Pancreas (tissue), 10 donors: ENCODE measurements at places on chromosomes 7 and 10.

- DNase-seq: peak; percentile 88
These were observed 59.3 kb upstream of the VWC2 start for GRCh38 chr7:49714182-49714581.

DNA sequence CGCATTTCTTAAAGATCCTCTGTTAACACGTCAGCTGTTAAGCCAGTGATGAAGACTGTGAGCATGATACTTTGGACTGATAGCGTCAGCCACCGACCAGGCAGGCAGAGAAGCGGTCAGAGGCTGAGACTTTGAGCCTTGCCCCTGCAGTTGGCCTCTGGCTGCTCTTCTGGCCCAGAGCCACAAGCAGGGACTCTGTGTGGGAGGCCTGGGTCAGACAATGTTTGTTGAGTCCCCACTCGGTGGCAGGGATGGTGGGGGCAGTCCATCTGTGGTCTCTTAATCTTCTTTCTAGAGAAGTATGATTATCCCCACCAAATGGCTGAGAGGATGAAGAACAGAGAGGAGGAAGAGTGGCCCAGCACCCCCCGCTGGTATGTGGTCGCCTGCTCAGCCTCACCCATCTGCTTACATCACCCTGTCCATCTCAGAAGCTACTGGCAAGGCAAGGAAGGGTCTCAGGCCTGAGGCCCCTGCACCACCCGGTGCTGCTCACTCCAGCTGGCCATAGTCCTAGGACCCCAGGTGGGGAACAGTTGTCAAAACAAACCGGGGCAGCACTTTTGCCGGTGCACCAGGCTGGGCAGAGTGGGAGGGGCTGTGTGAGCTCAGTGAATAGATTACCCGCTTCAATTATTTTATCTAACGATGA is 202.9 kb downstream of the GRID1 start:
- DNase-seq: no peak

DNA sequence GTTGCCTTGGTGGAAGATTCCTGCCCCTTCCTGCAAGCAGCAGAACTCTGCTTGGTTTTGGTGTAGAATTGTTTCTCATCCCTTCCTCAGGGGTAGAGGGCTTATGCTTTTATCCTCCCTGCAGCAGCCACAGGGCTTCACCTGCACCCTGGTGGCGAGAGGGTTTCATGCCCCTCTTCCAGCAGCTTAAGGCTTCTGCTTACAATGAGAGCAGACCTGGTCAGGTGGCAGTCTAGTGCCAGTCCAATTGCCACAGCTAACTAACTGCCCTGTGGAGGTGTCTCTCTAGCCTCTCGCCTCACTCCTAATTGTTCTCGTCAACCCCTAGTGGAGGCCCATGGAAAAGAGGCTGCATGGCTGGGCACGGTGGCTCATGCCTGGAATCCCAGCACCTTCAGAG is 19.3 kb downstream of the ACBD7 start:
- no peak for DNase-seq

- no peak for DNase-seq
These were observed 86.4 kb downstream of the RBM20 start for GRCh38 chr10:110730345-110731050.

GRCh38 chr10:1054684-1055083 is 1.5 kb upstream of the WDR37 start:
- DNase-seq: no peak

DNA sequence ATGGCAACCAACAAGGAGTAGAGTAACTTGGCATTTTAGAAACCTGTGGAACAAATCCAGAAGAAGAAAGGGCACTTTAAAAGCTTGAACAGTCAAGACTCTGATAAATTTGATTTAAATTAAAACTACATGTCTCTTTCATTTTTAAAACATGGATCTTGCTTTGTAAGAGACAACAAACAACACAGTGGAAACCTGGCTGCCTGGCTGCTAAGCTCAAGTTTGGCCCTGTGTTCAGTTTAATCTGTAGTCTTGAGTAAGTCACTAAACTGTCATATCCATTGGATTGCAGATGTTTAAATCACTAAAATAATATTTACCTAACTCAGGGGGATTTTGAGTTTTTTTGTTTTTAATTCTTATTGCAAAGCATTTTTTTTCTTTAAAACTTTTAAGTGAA is 374.9 kb upstream of the SEMA3D start:
- no peak for DNase-seq

- no peak for DNase-seq
These were observed 113.7 kb upstream of the PDLIM1 start for GRCh38 chr10:95404462-95404858.

- DNase-seq: no peak
These were observed 75.1 kb downstream of the GRK5 start for GRCh38 chr10:119282446-119282845.

GRCh38 chr7:50640256-50640655 is 75.1 kb upstream of the DDC start:
- no peak for DNase-seq

DNA sequence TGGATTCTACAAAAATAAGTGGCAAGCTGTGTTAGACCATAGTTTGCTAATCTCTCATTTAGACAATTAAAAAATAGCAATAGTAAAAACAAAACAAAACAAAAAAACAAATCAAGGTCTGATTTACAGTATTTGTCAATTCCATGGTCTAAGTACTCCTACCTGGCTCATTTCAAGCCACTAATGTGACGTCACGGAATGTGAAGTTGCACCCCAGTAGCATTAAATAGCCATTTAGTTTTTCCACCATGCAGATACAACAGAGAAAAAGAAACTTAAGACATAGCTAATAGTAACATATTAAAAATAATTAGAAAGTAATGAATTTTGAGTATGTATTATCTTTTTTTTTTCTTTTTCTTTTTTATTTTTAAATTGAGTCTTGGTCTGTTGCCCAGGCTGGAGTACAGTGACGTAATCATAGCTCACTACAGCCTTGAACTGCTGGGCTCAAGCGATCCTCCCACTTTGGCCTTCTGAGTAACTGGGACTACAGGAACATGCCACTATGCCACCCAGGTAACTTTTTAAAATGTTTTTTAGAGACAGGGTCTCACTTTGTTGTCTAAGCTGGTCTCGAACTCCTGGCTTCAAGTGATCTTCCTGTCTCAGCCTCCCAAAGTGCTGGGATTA is 101.2 kb downstream of the MKX start:
- DNase-seq: no peak

- DNase-seq: no peak
These were observed 15.1 kb downstream of the GPR26 start for GRCh38 chr10:123681285-123681684.

DNA sequence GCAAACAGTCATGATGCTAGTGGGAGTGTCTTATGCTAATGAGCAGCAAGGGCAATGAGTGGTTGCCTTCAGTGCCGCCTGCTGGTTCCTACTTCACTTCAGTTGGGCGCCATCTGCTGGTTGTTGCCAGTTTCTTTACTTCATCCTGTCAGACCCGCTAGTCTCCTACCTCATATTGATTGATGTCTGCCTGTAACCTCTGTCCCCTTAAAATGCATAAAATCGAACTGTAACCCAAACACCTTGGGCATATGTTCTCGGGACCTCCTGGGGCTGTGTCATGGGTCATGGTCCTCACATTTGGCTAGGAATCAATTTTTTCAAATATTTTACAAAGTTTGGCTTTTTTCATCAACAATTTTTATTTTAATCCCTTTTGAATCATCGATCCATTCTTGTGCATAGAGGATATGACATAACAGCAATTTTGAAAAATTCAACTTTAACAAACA is 62.8 kb upstream of the C7orf33 start:
- DNase-seq: peak; percentile 67

DNA sequence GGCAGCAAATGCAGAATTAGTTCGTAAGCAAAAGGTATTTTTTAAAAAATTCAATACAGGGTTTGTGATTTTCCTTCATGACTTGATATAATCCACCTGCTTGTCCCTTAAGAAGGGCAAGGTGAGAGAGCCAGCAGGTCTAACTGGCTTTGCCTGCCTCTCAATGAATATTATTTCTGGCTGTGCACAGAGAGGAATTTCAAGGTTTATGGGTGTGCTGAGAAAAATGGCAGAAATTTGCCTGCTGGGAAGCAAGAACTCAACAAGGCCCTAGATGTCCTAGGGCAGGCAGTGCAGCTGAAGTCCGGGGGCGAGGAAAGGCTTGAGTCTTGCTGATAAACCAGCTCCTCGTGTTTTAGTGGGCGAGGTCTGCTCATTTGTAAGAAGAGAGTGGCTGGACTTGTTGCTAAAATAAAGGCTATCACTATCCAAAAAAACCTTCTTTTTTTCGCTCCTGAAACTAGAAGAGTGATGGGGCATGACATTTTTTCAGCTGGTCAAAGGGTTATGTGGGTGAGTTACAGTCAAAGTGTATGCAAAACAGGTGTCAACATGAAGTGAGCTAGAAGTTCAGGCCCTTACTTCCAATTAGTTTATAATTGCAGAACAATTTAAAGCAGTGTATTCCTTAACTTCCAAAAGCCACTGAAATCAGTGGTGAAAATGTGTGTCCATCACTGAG is 385.8 kb upstream of the KLF6 start:
- no peak for DNase-seq
